ENCODE measurements at places on chromosomes 5 and 9. TPM values are rescaled to one million over a fixed set of nuclear protein-coding genes. Genes with fewer than 3 reads are reported as not detected.
A peak's percentile ranks its signal among the peaks of the same experiment; 100 is the strongest.

DNA sequence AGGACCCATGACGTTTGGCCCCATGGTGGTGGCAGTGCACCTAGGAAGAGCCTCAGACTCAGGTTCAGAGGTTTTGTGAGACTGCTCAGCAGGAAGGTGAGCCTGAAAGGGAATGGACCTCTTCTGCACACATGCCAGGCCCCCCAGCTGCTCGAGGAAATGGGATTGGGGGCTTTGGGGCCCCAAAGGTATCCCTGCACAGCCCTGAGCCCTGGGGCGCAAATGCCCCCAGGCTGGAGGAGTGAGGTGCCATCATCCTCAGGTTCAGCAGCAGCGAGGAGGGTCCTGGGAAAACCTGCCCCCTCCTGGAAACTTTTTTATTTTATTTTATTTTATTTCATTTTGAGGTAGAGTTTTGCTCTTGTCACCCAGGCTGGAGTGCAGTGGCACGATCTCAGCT, 171.8 kb upstream of the MVB12B start:
- DNase-seq = no peak

DNA sequence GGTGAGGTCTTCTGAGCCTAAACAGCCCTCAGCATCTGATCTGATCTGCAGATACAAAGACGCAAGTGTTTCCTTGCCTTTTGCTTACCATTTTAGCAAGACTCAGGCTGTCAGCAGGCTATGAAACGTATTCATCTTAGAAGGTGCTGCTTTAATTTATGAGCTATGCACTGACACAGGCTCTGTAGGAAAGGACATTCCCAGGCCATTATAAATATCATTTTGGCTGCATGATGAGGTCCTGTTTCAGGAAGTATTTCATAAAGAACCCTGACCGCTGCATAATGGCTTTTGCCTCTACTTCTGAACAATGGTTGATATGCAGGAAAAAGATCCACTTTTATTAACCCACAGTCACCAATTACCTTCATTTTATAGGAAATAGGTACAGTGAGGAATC, 98.4 kb upstream of the CAST start:
- no peak for DNase-seq

GRCh38 chr5:116448450-116448849, 126.2 kb downstream of the SEMA6A start:
- no peak for DNase-seq

DNA sequence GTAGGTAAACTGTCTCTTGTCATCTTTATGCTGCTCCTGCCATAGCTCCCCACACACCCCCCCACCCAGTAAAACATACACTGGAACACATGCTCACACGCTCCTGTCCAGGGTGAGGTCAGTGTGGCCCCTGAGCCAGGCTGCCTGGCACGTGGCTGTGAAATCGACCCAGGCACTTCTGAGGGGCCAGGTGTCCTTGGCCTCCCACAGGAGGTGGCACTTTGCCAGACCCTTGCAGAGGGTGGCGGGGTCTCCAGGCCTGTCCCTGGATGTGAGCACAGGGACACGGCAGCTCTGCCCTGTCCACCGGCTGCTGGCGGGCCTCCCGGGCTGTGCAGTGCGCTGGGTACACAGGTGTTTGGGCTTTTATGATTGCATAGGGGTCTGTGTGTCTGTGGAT, 10.0 kb upstream of the CRB2 start:
- DNase-seq = no peak

DNA sequence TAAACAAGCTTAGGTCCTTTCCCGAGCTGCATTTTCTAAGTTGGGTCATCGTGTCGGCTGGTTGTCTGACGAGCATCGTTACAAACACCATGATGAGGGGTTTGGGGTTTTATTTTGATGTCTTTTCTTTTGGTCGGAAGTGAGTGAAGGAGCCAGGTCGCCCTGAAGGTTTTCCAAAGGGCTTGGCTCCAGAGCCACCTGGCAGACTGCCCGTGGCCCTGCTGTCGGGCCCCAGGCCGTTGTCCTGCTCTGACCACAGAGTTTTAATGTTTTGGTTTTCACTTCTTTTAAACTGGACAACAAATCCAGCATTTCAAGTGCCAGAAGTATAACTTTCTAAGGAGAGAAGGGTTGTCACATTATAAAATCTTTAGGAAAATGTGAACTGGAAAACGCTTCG, 42.3 kb downstream of the TENT4A start:
- no peak for DNase-seq

GRCh38 chr9:5554254-5554653, 43.9 kb downstream of the PDCD1LG2 start:
- DNase-seq = no peak

DNA sequence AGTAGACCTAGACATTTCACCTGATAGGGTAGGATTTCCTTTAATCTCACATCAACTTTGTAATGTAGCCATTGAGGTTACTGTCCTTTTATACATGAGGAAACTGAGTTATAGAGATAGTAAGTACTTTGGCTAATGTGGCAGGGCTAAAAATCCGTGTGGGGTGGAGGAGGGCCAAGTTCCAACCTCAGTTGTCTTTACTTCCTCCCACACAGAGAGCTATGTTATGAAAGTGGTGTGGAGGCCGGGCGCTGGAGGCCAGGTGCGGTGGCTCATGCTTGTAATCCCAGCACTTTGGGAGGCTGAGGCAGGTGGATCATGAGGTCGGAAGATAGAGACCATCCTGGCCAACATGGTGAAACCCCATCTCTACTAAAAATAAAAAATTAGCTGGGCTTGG, 173.3 kb downstream of the PALM2AKAP2 start:
- no peak for DNase-seq

- no peak for DNase-seq
These were observed 160.0 kb downstream of the PRR16 start for GRCh38 chr5:120624021-120624563.

DNA sequence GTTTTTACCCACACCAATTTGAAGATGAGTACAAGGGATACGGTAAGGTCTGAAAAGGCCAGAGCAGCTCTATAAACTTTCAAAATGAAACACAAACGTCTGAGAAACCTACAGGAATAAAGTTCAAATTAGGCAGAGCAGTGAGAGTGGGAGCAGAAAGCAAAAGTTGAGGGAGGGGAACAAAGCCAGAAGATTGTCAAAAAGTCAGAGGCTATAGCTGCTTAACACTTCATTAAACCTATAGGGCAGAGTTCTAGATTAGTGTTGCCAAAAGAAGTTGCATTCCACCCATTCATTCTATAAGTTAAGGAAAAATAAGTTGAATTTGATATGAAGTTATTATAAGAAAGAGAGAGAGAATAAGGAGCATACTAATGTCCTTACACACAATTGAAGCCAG, 309.6 kb upstream of the CD180 start:
- no peak for DNase-seq

- DNase-seq = no peak
These were observed 23.8 kb upstream of the CPEB4 start for GRCh38 chr5:173864126-173865050.

GRCh38 chr9:92064711-92065110, 50.5 kb downstream of the SPTLC1 start:
- no peak for DNase-seq

GRCh38 chr5:110383231-110383630, 343.2 kb downstream of the TMEM232 start:
- DNase-seq = no peak

- DNase-seq = no peak
These were observed 11.0 kb downstream of the TRIO start for GRCh38 chr5:14153932-14154731.

DNA sequence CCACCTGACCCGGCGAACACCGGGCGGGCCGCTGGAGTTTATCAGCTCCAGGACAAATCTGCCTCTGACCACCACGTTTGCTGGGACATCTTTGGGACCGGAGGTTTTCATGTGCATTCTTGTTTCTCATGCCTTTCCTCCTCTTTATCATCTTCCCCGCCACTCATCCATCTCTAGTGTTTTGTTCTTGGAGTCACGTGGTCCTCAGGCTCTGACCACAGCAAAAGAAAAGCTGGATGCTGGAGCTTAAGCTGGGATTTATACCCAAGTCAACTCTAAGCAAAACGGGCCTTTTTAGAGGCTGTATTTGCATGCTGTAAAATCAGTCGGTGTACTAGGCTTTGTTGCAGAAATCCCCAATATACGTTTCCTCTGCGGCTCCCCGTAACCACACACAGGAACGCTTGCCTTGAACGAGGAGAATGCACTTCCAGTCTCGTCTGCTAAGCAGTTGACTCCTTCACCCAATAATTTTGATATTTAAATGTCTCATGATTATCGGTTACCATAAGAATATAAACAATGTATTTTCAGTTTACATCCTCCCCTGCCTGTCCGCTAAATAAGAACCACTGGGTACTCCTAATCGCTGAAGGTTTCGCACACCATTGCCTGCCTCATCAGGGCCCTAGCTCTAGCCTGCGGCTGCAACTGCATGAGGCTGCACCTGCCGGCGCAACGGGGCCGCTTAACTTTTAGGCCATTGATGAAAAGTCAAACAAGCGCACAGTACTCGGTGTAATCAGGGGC, 560 bp upstream of the NDUFS6 start:
- DNase-seq = peak; percentile 70

GRCh38 chr9:134493461-134494272, 147.9 kb upstream of the COL5A1 start:
- DNase-seq = no peak

GRCh38 chr5:152256580-152256979, 148.5 kb downstream of the NMUR2 start:
- no peak for DNase-seq

DNA sequence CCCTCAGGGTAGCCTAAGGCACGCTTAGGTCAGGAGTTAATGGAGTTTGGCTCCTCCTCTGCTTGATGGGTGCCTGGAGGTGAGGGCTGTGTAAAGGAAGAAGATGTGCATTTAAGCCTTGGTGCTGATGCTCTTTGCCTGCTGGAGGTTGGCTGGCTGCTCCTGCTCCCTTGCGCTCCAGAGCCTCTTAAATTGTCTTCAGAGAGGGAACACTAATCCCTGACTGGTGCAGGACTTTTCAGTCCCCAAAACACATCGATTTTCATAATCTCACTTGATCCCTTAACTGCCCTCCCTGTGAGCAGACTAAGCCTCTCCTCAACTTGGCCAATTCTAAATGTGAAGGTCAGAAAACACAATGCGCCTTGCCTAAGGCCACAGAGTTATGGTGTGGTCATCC, 16.2 kb upstream of the TCOF1 start:
- DNase-seq = no peak

GRCh38 chr9:90803860-90804593, 2.4 kb downstream of the SYK start:
- DNase-seq = no peak

DNA sequence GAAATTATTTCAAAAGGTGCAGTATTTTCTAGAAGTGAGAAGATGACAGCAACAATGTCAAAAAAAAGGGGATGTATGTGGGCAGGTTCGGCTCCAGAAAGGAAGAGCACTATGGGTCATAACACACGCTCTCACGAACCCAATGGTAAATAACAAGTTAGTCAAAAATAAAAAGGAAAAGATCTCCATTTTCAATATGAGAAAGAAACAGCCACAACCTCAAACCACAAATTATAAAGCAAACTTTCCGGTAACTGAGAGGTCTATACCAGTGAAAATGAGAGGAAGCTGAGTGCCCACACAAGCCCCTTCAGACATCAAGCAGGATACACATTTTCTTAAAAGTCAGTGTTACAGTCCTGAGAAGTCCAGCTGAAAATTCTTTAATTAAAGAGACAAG, 398.5 kb upstream of the RPS23 start:
- DNase-seq = no peak

GRCh38 chr5:951940-952596, 56.5 kb upstream of the NKD2 start:
- no peak for DNase-seq

DNA sequence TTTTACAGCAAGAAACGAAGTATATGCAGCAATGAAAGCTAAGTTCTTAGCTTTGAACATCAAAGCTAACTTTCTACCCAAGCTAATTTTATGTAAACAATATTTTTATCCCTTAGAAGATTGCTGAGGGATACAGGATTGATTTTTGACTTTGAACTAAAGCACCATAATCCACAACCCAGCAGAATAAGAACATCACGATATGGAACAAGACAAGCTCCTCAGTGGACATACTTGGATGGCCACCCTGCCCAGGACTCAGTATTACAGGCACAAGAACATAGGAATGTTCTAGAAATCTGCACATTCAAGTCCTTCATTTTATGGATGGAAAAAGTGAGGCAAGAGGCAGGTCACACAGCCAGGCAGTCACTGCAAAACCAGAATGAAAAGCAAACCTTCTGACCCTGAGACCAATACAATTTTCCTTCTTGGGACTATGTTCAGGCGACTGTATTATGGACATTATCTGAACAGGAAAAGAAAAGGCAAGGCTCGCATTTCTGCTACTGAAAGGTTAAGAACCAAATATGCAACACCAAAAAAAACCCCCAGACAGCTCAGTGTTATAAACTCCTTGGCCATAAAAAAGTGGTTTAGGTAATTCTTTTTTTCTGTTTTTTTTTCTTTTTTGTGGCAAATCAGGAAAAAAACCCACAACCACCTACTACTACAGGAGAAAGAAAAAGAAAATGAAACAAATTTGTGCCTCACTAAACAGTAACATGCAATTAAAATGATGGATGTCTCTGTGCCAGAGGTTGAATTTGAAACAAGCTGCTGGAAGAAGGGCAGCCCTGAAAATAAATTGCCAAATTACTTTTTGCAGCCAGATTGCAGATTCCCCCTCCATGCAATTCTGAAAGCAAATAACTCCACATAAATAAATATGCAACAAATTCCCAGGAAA, 25.4 kb downstream of the EPB41L4B start:
- DNase-seq = no peak

GRCh38 chr9:20620650-20621470, 1.4 kb downstream of the MLLT3 start:
- peak; percentile 82 for DNase-seq

GRCh38 chr9:6843742-6844141, 86.0 kb downstream of the KDM4C start:
- no peak for DNase-seq

DNA sequence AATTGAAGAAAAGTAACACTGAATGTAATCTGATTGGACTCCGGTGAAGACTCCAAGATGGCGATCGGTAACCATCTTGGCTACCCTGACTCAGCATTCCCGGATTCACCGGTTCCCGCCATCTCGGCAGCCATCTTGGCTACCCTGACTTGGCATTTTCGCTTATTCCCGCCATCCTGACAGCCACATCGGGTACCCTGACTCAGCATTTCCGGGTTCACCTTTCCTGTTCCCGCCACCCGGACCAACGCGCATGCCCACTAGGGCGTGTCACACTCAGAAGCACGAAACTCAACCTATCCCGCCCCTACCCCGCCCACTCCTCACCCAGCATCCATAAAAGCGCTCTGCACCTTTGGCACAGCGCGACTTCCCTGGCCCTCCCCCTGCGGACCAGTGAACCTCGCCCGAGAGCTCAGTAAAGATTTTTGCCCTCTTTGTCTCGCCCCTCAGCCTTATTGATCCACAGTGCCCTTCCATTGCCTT, 17.2 kb downstream of the SPTLC1 start:
- peak; percentile 59 for DNase-seq

GRCh38 chr9:138033950-138034349, 156.4 kb downstream of the CACNA1B start:
- no peak for DNase-seq

INSYN2B gene
- polyA plus RNA-seq = not detected

NXNL2 gene
- not detected for polyA plus RNA-seq

SPATA31E1 gene
- polyA plus RNA-seq = not detected

SMC5 gene
- 18.9 TPM for polyA plus RNA-seq
